HFFc6 (cell line): ENCODE measurements at places on chromosomes 12 and 14. TPM values are rescaled to one million over a fixed set of nuclear protein-coding genes. Genes with fewer than 3 reads are reported as not detected.
A peak's percentile ranks its signal among the peaks of the same experiment; 100 is the strongest.

The RERG gene
- not detected in 3 replicates for total RNA-seq

DNA sequence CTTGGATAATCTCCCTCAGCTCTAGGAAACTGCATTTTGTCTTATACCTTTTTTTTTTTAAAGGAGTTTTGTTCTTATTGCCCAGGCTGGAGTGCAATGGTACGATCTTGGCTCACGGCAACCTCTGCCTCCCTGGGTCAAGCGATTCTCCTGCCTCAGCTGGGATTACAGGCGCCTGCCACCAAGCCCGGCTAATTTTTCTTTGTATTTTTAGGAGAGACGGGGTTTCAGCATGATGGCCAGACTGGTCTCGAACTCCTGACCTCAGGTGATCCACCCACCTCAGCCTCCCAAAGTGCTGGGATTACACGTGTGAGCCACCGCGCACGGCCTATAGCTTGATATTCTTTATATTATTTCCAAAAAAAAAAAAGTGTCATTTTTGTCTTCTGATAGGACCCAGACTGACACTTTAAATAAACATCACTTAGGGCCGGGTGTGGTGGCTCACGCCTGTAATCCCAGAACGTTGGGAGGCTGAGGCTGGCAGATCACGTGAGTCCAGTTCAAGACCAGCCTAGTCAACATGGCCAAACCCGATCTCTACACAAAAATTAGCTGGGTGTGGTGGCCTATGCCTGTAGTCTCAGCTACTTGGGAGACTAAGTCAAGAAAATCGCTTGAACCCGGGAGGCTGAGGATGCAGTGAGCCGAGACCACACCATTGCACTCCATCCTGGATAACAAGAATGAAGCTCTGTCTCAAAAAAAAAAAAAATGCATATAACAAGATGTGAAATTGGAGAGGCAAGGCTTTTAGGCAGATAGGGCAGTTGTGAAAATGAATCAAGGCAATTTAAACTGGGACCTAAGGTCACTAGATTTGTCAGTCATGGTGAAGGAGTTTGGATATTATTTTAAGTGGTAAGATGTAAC, 18.4 kb downstream of the SLC2A3 start:
- DNase-seq = no peak
- H3K27ac ChIP-seq = 0 out of 2 replicates have a peak overlapping the region, but pooled peaks have one; percentile 3
- 0 out of 2 replicates have a peak, but pooled peaks cover 6% of the 10 kb centered on the region for H3K4me1 ChIP-seq
- H3K27me3 ChIP-seq = peaks cover 9% of the 10 kb centered on the region
- peaks cover 41% of the 10 kb centered on the region for H3K36me3 ChIP-seq

- peaks cover 28% of the 10 kb centered on the region for H3K36me3 ChIP-seq
- H3K27ac ChIP-seq = peak overlapping the region; percentile 98
- peaks cover 16% of the 10 kb centered on the region for H3K4me1 ChIP-seq
- DNase-seq = no peak
Observed at GRCh38 chr14:100824901-100825712, 811 bp upstream of the MEG3 start.

DNA sequence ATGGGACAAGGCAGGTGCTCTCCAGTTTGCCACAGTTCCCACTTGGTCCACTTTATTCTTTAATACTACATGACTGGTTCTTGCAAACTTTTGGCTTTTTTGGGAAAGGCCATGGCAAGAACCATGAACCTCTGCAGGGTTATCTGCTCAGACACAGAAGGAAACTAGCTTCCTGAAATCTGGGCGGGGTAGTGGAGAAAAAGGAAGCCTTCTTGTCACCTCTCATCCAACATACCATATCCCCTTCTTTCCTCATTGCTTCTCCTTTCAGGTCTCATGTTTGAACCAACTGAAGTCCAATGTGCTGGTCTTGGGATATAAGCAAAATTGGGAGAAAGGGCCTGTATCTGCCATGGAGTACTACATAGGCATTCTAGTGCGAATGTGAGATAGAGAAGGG, 5.5 kb upstream of the KLHL33 start:
- no peak overlapping the region for H3K4me3 ChIP-seq
- peaks cover 8% of the 10 kb centered on the region; the same call in 1 of the 2 replicates for H3K4me1 ChIP-seq
- H3K27me3 ChIP-seq = peaks cover 4% of the 10 kb centered on the region
- DNase-seq = no peak
- H3K27ac ChIP-seq = no peak overlapping the region

- H3K36me3 ChIP-seq = peaks cover 4% of the 10 kb centered on the region; the same call in 1 of the 2 replicates
- no peaks in the 10 kb centered on the region; the same call in 1 of the 2 replicates for H3K27me3 ChIP-seq
- H3K27ac ChIP-seq = no peak overlapping the region
Observed at GRCh38 chr14:62017651-62018230, 255.5 kb downstream of the SNAPC1 start.

GRCh38 chr12:50119387-50119786, 7.4 kb downstream of the COX14 start:
- no peak for DNase-seq
- no peak overlapping the region for H3K27ac ChIP-seq
- peaks cover 4% of the 10 kb centered on the region; the same call in 1 of the 2 replicates for H3K4me1 ChIP-seq
- peaks cover 38% of the 10 kb centered on the region for H3K36me3 ChIP-seq
- H3K4me3 ChIP-seq = no peak overlapping the region
- H3K27me3 ChIP-seq = peaks cover 5% of the 10 kb centered on the region

DNA sequence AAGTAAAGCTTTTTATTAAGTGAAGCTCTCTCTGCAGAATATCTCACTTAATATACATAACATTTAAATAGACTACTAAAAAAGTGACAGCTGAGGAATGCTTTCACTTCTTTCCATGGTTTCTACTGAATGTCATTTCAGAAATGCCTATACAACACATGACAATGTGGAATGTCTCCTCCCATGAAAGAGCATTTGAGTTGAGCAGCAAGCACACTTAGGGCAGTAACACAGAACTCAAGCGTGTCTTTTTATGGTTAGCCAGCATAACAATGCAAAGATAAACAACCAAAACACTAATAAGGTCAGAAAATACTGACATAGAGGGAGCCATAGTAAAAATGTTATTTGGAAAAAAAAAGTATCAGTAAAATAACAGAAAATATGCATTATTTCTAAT, 9.4 kb downstream of the PPP1R12A start:
- H3K36me3 ChIP-seq = peaks cover 12% of the 10 kb centered on the region
- no peaks in the 10 kb centered on the region for H3K27me3 ChIP-seq
- H3K4me1 ChIP-seq = peaks cover 49% of the 10 kb centered on the region

- H3K4me3 ChIP-seq = no peak overlapping the region
- peaks cover 3% of the 10 kb centered on the region for H3K27me3 ChIP-seq
- peaks cover 8% of the 10 kb centered on the region; the same call in 1 of the 2 replicates for H3K4me1 ChIP-seq
- DNase-seq = no peak
Observed at GRCh38 chr12:6462234-6462995, 8.1 kb downstream of the VAMP1 start.
